Stimulated activated CD8-positive, alpha-beta memory T cell treated with anti-CD3 and anti-CD28 coated beads, Interleukin-4, amount 100 ng/mL, for 24 hours (primary cell): ENCODE measurements at places on chromosomes 1 and 21.

DNA sequence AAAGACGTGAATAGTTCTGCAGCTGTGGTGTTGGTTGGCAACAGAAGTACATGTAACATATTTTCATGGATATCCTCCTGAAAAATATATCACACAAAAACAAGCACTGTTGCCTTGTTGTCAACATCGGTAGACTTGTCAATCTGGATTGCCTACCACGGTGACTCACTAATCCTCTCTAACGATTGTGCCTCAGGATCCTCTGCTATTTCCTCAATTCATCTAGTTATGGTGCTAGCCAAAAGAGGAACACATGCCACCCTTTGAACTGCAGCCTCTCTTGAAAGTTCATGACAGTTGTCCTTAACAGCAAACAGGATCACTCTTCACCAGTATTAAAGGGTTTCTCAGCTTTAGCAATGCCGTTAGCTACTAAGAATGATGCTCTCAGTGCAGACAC lies 25.7 kb downstream of the RASAL2 start:
- no peak for DNase-seq

- DNase-seq = no peak
Observed at GRCh38 chr1:180182643-180183311, 28.1 kb downstream of the QSOX1 start.

GRCh38 chr1:31101147-31101502 lies 35.6 kb upstream of the PUM1 start:
- no peak for DNase-seq

DNA sequence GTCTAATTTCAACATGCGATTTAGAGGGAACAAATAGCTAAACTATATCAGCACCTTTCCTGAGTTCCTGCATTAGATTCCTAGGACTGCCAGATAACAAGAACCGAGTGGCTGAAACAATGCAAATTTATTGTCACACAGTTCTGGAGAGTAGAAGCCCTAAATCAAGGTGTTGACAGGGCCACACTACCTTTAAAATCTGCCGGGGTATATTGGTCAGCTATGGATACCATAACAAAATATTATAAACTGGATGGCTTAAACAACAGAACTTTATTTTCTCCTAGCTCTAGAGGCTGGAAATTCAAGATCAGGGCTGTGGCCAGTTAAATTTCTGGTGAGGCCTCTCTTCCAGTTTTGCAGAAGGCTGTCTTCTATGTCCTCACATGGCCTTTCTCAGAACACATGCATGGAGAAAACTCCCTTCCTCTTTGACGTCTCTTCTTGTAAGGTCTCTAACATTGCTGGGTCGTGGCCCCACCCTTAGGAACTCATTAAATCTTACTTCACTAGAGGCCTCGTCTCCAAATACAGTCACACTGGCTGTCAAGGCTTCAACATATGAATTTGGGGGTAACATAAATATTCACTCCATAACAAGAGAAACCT lies 144.3 kb downstream of the FCRL5 start:
- DNase-seq = no peak

DNA sequence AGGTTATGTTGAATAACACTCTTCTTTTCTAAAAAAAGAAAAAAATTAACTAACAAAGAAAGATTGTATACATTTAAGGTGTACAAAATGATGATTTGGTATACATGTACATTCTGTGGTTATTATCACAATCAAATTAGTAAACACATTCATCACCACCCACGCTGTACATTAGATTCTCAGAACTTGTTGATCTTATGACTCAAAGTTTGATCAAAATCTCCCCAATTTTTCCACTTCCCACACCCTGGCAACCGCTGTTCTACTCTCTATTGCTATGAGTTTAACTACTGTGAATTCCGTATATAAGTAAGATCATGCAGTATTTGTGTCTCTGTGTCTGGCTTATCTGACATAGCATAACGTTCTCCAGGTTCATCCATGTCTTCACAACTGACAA lies 469.5 kb upstream of the CHRM3 start:
- no peak for DNase-seq

DNA sequence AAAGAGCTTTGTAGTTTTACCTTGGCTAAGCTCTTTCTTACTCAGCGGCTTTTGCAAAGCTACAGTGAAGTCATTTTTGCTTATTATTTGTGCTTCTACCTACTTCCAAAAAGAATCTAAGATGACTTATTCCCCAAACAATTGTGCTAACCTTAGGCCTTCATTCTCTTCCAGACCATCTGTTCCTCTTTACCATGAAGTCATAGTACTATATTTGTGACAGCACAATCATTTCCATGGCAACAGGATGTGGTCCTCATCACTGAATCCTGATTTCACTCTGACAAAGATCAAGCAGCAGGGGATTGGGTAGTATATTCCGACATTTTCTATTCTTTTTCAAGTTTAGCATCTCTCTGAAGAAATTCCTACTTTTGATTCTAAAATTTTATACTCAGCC lies 24.8 kb upstream of the NMNAT2 start:
- no peak for DNase-seq

GRCh38 chr1:33872683-33873082 lies 8.8 kb downstream of the HMGB4 start:
- DNase-seq = no peak

GRCh38 chr1:115088871-115089419 lies 358 bp downstream of the TSPAN2 start:
- DNase-seq = no peak
